ENCODE measurements at places on chromosomes 7 and 10.

- no peak for DNase-seq
These were observed 57.1 kb upstream of the KCTD7 start for GRCh38 chr7:66571568-66571967.

- DNase-seq: no peak
These were observed 51.1 kb downstream of the ADRB1 start for GRCh38 chr10:114094795-114095194.

- no peak for DNase-seq
These were observed 187.4 kb upstream of the MGMT start for GRCh38 chr10:129279446-129280154.

GRCh38 chr7:45202625-45203024 is 45.0 kb downstream of the RAMP3 start:
- DNase-seq: no peak

GRCh38 chr10:11824376-11824775 is 1.2 kb downstream of the PROSER2 start:
- DNase-seq: no peak

- DNase-seq: no peak
These were observed 60.2 kb downstream of the SHOC2 start for GRCh38 chr10:110979611-110980010.

- no peak for DNase-seq
These were observed 27.1 kb upstream of the KLF6 start for GRCh38 chr10:3812141-3812540.

DNA sequence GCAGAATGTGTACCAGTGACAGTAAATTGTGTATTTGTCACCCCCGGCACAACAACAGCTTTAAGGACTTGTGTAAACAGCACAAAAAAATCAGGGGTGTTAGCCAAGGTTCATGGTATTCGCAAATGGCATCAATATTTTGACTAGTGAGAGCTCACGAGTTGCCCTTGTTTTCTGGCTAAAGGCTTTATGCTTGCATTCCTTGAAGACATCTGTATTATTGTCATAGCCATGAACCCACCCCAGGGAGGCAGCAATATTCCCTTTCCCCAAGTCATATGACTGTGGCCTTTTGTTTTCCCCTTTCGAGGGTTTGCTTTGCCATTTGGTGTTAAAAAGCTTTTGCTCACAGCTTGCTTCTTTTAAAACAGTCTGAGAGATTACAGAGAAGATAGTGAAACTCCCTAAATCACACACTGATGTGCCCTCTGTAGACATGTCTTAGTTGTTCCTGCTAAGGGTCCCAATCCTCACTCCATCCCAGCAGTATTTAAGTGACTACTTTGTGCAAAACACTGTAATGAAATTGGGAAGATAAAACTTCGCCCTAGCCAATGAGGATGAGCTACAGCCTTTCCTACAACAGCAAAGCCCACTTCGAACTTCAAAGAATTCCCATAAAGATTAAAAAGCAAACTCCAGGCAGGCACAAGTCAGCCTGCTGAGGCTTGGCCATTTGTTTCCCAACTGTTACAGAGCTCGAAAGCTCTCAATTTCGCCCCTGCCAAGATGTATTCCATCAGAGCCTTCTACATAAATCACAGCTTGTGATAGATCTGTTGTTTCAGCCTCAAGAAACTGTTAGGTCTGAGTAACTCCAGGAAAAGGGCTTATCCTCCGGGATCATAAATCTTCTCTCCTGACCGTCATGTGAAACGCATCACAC is 172.3 kb downstream of the ADAM12 start:
- no peak for DNase-seq

DNA sequence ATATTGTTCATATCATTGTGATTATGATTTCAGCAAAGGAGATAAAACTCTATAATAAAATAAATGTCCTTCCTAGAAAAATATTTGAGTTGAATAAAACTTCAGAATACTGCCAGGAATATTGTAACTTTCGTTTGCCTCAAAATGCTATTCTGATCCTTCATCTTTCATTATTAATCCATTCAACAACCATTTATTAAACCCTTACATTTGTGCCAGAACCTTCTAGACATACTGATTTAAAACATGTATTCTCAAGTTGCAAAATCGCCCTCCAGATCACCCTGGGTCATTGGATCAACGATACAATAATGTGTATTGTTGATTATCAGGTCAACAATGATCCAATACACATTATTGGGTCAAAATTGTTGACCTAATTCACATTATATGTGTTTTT is 759.8 kb downstream of the CNTNAP2 start:
- no peak for DNase-seq

- DNase-seq: no peak
These were observed 199.2 kb downstream of the SEMA3E start for GRCh38 chr7:83449781-83450180.

- no peak for DNase-seq
These were observed 213.6 kb downstream of the DGKI start for GRCh38 chr7:137633133-137633532.

Measured in stimulated activated CD4-positive, alpha-beta T cell treated with anti-CD3 and anti-CD28 coated beads, Interleukin-15, amount 100 ng/mL, for 1 hour (primary cell).